ENCODE measurements at places on chromosomes 2 and 18. TPM values are rescaled to one million over a fixed set of nuclear protein-coding genes. Genes with fewer than 3 reads are reported as not detected.

GRCh38 chr2:191319186-191319585 lies 74.0 kb downstream of the MYO1B start:
- DNase-seq, result no peak

MAP3K19 gene
- 1.4 TPM for total RNA-seq

MBOAT2 gene
- total RNA-seq, result 97.6 TPM

DNA sequence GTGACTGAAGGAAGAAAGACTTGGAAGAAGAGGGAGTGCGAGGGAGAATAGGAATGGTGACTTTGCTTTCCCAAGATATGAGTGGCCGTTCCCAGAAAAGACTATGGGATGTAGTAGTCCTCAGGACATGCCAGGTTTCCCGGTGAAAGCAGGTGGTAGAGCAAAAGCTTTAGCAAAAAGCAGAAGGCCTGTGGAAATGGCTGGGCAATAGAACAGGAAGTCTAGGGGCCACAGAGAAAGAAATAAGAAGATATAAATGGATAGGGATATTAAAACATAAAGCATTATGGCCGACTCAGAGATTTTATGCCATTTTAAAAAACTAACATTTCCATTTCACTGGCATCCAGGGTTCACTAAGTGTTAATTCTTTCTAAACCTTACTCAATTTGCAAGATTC lies 1.2 kb upstream of the SERPINB13 start:
- no peak for DNase-seq

GRCh38 chr2:132937629-132938028 lies 267.6 kb upstream of the LYPD1 start:
- no peak for DNase-seq

GRCh38 chr2:165017966-165018596 lies 62.8 kb upstream of the SLC38A11 start:
- DNase-seq, result peak; percentile 57
